ENCODE measurements at places on chromosomes 11 and 22.

DNA sequence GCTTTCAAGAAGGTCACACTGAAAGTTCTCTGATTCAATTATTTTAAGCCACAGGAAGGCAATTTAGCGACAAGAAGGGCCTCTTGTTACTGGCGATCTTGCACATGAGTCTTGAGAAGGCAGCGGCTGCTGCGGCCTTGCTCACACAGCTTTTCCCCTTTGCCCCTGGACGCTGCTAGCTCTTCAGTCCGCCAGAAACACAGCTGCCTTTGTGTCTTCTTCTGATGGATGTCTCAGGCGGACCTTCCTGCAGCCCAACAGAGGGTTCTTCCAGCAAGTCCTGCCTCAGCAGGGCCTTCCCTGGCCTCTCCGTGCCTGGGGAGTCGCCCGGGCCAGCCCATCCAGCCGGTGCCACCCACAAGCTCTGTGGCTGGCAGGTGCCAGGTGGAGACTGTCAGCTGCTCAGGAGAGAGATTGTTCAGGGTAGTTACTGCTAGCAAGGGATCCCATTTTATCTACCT lies 59.4 kb downstream of the PKNOX2 start:
- no peak for DNase-seq

- no peak for DNase-seq
These were observed 4.9 kb downstream of the ATP5MGL start for GRCh38 chr22:42635531-42635930.

DNA sequence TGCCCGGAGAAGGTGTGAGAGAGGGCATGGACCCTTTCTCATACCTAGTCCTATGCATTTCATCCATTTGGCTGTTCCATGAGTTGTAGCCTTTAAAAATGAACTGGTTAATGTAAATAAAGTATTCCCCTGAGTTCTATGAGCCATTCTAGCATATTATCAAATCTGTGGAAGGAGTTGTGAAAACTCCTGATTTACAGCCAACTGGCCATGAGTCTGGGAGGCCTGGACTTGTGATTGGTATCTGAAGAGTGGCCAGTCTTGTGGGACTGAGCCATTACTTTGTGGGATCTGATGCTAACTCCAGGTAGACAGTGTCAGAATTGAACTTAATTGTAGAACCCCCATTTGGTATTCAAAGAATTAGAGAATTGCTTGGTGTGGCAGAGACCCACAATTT lies 48.4 kb downstream of the FAM118A start:
- no peak for DNase-seq

- DNase-seq: no peak
These were observed 66.4 kb downstream of the CTTN start for GRCh38 chr11:70464509-70465361.

- no peak for DNase-seq
These were observed 104.2 kb upstream of the SORL1-AS1 start for GRCh38 chr11:121556937-121557336.

DNA sequence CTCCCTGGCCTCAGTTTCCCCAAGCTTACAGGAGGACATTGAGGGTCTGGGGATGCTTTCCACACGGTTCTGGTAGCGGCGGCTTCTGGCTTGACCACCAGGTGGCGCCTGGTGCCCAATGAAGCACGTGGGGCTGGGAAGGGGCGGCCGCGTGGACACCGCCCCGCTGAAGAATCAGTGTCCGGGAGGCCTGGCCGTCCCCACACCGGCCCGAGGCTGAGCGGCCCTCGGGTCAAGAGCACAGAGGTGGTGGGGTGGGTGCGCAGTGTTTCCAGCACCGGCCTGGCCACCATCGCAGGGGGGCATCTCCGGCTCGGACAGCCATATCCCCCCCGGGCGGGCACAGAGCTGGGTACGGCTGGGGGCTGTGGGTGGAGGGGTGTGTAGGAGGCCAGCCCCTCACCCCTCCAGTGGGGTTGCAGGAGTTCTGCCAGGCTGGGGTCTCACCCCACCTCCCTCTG lies 27.8 kb upstream of the PPARA start:
- peak; percentile 54 for DNase-seq

- DNase-seq: no peak
These were observed 25.2 kb downstream of the RELT start for GRCh38 chr11:73401217-73401923.

GRCh38 chr11:22491555-22492225 lies 133.9 kb downstream of the FANCF start:
- no peak for DNase-seq

DNA sequence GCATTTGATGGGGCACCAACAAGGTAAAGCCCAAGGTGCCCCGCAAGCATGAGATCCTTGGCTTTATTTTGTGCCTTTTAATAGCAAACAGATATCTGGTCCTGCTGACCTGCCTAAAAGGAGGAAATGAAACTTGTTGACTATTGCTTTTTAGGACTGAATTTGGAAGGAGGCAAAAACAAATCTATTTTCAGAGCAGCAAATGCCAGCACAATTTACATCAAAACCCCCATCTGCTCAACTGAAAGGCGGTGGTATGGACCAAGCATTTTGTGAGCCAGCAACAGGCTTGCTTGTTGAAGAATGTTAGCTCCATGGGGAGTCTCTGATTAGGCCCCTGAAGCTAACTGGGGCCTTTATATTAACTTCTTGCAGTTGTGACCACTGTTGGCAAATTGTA lies 192.6 kb upstream of the E2F8 start:
- DNase-seq: no peak

GRCh38 chr11:101706541-101706940 lies 122.7 kb upstream of the TRPC6 start:
- DNase-seq: no peak

- no peak for DNase-seq
These were observed 3.9 kb upstream of the EHF start for GRCh38 chr11:34616830-34617504.

- no peak for DNase-seq
These were observed 93.7 kb upstream of the LDLRAD3 start for GRCh38 chr11:35850191-35850590.

GRCh38 chr11:118735203-118735602 lies 55.8 kb upstream of the TREH start:
- no peak for DNase-seq

DNA sequence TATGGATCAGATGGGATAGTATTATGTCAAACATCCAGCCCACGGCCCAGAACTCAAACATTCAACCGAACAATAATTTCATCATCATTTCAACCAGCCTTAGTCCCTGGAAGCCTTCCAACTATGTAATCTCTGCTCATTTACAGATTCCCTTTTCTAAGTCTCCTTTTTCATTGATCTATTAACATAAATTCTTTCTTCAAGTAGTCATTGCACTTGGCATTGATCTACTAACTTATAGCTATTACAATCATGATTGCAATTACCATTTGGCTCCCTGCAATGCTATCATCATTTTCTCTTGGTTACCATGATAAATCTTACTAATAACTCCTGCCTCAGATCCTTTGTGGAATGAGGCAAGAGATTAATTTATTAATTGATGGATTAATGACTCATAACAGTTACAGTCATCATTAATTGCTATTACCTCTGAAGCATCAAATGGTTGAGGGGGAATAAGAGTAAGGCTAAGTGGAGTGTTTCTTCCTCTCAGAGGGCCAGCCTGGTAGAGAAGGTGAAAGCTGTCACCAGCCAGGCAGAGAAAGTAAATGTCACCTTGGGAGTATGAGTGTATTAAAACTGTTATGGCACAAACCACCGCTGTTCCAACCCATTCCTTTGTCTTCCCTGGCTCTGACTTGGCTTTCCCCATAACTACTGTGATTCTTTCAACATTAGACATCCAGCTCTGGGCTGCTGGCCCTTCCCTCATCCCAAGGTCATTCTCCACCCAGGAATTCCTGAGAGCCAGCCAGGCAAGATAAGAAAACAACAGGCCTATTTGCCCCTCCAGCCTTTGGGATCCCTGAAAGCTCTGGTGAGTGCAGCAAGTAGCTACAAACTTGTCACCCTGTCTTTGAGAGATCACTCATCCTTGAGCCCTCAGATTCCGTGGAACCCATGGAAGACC lies 174.7 kb downstream of the RRAS2 start:
- DNase-seq: no peak

DNA sequence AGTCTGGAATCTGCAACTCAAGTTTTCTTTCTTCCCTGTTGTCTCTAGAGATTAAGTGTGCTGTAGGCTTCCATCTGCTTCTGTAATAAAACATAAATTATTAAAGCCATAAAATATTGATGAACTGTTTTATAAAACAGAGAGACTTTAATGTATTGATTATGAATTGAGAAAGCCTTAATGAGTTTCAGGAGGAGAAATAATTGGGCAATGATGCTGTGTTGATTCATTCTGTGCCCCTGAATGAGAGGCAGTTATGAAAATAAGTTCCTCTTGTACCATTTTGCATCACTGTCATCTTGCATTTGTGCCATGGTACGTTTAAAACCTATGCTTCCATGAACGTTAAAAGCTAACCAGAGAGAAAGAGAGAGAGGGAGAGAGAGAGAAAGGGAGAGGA lies 194.1 kb upstream of the LARGE1 start:
- DNase-seq: no peak

DNA sequence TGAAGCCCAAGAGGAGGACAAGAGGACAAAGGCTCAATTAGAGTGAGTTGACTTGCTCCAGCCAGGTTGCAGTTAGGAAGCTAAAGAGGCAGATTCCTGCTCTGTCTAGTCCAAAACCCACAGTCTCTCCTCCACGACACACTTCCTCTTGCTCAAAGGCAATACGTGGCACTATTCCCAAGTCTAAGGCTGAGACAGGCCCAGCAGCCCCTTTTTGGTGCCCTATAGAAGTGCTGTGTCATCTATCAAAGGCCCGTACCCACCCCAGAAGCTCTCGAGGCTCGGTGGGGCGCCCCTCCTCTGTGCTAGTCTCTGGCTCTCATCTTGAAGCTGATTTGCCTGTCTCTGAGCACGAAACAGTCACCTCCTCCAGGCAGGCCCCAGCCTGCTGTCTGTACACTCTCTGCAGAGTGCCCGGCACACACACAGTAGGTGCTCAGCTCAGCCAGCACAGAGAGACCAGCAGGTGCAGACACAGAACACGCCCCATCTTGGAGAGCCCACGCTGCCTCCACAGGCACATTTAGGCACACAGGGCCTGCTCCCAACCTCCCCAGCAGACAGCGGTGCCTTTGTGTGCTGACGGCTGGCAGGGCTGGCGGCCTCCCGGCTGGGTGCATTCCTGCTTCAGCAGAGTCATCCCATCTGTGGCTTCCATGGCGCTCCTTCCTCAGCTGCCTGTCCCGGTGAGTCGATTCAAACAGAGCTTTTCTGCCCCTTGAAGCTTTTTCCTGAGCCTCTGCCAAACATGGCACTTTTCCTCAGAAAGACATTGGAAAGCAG lies 52.8 kb downstream of the MYH9 start:
- DNase-seq: no peak

GRCh38 chr11:14451825-14452224 lies 47.8 kb downstream of the COPB1 start:
- no peak for DNase-seq

DNA sequence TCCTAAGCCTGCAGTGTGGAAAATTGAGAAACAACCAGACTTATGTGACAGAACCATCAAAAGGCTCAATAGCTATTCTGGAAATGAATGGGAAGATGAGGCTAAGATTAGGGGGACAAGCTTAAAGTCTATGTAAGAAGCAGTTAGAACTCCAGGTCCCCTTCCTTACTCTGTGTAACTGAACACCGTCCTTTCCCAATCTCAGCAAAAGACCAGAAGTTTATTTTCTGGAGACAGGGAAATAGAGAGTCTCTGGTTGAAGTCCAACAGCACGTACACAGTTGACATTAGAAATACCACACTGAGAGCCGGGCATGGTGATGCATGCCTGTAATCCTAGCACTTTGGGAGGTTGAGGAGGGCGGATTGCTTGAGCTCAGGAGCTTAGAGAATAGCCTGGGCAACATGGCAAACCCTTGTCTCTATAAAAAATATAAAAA lies 93.9 kb downstream of the CD44 start:
- no peak for DNase-seq

DNA sequence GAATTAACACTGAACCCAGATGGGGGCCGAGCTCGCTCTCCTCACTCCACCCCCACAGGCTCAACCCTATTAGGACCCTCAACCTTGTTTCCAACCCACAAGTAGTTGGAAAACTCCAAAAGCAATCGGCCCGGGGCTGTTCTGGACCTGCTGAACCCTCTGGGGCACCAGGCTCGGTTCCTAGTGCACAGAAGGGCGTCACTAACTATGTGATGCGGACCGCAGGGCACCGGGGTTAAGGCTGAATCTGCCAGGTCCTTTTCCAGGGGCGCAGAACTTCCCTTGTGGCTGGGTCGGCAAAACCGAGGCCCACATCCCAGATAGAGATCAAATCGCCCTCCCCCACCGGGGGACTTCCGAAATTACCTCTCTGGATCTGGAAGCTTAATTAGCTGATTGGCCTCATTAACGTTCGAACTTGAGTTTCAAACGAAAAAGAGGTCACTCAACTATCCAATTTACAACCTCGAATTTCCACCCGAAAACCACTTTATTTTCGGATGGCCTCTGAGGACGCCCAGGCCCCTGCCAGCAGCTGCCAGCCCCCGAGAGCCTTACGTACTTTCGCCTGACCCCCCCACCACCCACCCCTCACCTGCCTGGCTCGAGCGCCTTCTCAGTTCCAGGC lies 1.7 kb downstream of the SHANK2 start:
- no peak for DNase-seq

DNA sequence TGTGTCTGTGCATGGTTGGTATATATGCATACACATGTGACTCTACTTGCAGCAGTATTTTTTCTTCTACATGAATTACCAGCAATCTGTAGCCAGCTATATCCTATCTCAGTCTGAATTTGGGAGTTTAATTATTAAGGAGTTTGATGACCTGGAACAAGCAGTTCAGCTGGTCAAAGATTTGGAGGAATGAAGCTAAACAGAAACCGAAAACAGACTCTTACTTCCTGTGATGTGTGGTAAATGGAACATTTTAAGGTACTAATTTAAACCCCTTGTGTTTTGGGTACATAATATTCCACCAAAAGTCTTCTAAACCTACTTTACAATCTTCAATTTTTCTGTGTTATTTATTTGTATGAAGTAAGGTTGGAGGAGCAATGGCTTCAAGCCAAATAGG lies 124.4 kb upstream of the PGR start:
- DNase-seq: no peak

DNA sequence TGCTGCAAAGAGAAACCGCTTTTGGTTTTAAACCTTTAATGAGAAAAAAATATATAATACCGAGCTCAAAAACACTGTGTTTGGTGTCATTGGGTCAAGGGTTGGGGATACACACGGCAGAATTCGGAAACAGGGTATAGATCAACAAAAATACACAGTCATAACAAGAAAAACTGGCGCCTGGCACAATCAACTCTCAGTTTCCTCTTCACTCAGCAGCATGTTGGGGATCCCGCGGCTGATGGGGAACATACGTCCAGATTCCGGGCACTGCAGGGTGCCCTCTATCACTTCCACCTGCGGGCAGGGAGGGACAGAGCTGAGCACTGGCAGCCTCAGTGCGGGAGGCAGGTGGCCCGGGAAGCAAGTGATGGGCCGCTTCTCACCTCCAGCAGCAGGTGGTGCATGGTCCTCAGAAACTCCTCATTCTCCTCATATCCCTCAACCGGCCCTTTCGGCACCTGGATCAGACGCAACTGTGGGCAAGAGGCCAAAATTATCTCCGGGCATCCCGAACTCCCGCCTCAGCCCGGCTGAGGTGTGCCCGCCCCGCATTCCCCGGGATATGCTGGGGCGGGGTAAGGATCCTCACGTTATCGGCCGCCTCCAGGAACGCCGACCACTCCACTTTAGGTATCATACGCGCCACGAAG lies 561 bp downstream of the TRMT112 start:
- no peak for DNase-seq

Data from activated T-helper 9 cell treated with anti-CD3 and anti-CD28 coated beads, Interleukin-2, amount 50 U/mL, for 16 hours (primary cell).